HT-29 (cell line): ENCODE measurements at places on chromosomes 3 and 15. TPM values are rescaled to one million over a fixed set of nuclear protein-coding genes. Genes with fewer than 3 reads are reported as not detected.

DNA sequence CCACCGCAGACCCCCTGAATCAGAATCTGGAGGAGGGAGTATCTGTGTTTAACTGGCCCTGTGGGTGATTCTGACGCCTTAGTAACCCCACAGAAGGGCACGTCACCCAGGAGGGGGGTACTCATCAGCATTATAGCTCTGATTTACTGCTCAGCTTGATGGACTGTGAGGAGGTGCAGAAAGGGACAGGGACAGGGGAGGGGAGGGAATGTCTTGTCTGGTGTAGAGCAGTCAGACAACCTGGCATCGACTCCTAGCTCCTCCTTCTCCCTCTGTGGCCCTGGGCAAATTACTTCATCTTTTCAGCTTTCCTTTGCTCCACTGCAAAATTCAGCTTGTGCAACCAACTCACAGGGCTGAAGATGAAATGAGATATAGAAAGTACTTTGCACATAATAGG, 42.3 kb upstream of the GLCE start:
- no peak for DNase-seq

GRCh38 chr15:99850517-99850916, 117.3 kb upstream of the LYSMD4 start:
- DNase-seq: no peak

TMEM87A gene
- total RNA-seq: 58.2 and 63.8 TPM in 2 replicates

- DNase-seq: no peak
Observed at GRCh38 chr3:45188719-45189659, 37.1 kb downstream of the TMEM158 start.

DNA sequence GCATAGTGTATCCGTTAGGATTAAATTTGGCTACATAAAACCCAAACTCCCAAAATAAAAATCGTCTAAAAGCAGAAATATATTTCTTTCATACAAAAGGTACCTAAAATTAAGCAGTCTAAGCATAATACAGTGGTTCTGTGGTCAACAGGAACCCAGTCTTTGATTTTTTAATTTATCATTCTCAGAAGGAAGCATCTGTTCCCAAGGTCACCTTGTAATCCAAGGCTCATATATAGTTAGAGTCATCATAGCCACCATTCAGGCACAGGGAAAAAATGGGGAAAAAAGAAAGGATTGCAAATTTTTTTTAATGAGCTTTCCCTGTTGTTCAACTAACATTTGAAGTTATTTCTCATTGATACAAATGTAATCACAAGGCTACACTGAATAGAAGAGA, 983.2 kb downstream of the PLOD2 start:
- DNase-seq: no peak

TMEM108 gene
- not detected in 2 replicates for total RNA-seq

TMCC1 gene
- 7.1 and 8.1 TPM in 2 replicates for total RNA-seq

VGLL3 gene
- total RNA-seq: 0.03 and 0.31 TPM in 2 replicates

SNURF gene
- total RNA-seq: not detected in 2 replicates
